ENCODE measurements at places on chromosomes 1 and 21.

DNA sequence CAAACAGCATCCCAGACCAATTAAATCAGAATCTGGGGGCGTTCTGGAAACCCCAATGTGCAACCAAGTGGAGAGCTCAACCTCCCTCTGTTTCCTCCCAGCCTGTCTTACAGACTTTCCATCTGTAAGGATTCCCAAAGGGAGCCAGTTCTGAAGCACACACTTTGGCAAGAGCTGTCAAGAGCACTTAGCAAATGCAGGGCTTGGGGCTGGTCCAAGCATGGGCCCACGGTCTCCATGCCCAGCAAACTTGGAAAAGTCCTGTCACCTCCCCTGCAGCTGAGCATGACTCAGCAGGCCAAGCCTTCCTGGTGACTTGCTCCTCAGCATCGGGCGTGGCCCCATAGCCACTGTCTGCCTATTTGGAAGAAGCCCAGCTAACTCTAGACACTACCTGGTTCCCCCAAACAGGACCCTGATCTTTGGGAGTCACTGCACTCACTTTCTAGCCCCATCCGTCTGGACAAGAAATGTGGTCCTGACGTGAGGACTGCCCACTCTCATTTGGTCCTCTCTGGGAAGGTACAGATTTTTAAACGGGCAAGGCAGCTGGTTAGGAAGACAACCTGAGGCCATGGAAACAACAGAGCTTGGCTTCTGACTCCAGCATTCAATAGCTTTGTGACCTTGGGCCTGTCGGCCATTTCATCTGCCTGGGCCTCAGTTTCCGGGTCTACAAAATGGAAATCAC is 16.9 kb downstream of the SLC2A1 start:
- DNase-seq, result peak; percentile 88

- no peak for DNase-seq
These were observed 100.9 kb downstream of the RIPK4 start for GRCh38 chr21:41665766-41666595.

DNA sequence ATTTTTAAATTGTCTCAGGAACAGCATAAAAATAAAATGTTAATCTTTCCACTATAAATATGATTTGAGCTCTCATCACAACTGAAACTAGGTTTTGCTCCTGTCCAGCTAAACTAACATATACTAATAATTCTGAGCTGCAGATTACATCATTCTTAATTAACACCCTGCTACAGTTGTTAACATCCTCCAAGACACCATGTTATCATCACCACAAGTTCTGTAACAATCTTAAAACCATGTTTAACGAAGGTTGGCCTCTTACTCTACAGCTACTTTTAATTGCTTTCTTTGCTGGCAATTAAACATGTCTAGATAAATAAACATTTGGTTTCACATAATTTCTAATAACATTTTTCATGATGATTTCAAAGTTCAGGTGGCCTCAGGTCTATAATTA is 240.9 kb downstream of the FAF1 start:
- no peak for DNase-seq

GRCh38 chr1:55215194-55216021 is at the start of gene USP24:
USP24 (minus strand) TSS chr1:55215364; CDS start chr1:55215113, 251 bp downstream.
- peak; percentile 24 for DNase-seq

GRCh38 chr21:42636520-42637266 is 16.7 kb upstream of the PDE9A start:
- DNase-seq, result peak; percentile 48

- DNase-seq, result no peak
These were observed 349.9 kb downstream of the COL11A1 start for GRCh38 chr1:102758418-102758817.

- DNase-seq, result no peak
These were observed 722.2 kb downstream of the MATN1 start for GRCh38 chr1:30001011-30001731.

DNA sequence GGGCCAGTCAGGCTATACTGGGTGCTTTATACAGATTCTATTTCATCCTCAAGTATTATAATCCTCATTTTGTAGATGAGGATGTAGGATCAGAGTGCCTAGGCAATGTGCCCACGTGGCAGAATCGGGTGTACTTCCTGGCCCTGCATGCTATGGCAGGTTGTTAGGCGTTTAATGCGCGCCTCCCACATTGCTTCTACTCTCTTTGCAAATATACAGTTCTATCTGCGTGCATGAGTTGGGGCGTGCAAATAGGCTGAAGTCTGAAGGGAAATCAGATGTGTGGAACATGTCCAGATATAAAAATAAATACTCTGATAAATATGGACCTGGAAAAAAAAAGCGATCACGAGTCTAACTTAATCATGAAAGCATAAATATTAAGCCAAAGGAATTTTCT is 194.7 kb upstream of the FMN2 start:
- DNase-seq, result no peak

DNA sequence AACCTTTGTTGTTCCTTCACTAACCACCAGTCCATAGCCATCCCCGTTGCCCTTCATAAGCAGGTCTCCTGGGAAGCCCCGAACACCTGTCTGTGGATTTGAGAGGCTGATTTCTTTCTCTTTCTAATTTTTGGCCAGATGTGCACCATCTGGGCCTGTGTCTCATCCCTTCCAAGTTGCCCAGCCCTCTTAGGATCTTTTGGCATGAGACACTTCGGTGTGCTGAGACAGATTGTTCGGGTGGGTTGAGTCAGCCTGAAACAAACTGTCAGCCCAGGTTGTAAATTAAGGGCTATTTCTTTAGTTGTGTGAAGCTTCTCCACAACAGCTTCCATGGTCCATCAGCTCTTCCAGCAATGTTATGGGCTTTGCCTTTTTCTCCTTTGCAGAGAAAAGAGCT is 1.4 kb upstream of the DNAJC11 start:
- DNase-seq, result no peak

DNA sequence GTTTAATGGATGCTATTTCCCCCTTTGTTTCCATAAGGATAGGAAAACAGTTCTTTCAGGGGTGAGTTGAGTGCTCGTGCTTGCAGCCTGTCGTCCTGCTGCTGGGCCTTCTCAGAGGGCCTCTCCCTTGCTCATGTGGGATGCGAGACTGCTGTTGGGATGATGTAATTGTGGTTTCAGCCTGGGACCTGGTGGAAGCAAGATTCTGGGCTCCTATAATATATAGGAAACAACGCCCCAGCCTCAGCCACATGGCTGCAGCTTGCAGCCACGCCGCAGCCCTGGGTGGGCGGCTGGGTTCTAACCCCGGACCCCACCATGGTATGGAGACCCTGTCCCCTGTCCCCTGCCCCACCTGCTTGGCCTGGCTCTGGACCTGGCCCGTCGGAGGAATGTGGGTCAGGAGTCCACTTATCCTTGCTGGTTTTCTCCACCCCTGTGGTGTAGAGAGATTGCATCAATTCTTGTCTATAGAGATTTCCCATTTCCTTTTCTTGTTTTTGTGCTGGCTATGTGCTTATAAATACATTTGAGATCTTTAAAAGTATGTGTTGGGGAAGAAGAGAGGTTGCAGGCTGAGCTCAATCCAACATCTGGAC is 357.8 kb downstream of the SIPA1L2 start:
- no peak for DNase-seq

DNA sequence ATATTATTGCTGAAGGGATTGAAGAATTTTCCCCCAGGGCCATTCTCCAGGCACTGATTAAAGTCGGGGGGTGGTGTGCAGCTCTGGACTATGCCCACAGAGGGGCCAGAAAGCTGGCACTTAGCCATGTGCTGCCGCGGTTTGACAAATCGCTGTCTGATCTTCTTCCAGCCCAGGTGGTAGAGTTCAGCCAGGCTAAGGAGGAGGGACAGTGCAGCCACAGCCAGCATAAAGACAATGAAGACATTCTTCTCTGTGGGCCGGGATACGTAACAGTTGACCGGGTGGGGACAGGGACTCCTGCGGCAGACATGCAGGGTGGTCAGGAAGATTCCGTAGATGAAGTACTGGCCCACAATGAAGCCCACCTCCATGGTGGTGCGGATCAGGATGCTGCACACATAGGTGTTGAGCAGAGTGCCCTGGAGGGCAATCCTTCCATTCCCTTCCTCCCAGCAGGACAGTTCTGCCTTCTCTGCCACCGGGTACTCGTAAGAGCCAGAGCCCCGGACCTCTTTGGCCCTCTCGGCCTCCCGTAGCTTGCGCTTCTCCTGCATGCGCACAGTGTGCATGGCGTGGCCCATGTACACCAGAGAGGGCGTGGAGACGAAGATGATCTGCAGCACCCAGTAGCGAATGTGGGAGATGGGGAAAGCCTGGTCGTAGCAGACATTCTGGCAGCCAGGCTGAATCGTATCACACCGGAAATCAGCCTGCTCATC is 1.9 kb downstream of the GJA5 start:
- DNase-seq, result no peak

- no peak for DNase-seq
These were observed 14.8 kb upstream of the WASF2 start for GRCh38 chr1:27504588-27505419.

DNA sequence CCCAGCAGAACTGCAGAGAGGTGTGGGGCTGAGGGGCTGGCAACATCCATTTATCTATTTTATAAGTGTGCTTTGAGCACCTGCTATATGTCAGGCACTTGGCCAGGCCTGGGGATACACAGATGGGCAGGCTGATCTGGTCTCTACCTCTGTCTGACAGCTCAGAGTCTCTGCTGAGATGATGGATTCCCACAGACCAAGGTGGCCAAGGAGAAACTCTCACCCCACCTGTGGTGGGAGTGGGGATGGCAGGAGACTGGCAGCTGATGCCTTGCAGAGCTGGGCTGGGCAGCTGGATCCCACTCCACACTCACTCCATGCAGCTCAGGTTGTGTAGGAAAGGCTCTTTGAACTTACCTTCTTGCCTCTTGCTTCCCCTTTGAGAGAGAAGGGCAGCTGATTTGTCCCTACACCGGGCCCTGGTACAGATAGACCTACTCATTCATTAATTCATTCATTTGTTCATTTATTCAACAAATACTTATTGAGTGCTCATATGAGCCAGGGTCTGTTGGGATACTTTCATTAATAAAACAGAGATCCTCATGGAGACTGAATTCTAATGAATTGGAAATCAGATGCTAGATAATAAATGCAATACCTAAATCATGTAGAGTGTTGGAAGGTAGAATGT is 9.0 kb downstream of the ADORA1 start:
- no peak for DNase-seq

DNA sequence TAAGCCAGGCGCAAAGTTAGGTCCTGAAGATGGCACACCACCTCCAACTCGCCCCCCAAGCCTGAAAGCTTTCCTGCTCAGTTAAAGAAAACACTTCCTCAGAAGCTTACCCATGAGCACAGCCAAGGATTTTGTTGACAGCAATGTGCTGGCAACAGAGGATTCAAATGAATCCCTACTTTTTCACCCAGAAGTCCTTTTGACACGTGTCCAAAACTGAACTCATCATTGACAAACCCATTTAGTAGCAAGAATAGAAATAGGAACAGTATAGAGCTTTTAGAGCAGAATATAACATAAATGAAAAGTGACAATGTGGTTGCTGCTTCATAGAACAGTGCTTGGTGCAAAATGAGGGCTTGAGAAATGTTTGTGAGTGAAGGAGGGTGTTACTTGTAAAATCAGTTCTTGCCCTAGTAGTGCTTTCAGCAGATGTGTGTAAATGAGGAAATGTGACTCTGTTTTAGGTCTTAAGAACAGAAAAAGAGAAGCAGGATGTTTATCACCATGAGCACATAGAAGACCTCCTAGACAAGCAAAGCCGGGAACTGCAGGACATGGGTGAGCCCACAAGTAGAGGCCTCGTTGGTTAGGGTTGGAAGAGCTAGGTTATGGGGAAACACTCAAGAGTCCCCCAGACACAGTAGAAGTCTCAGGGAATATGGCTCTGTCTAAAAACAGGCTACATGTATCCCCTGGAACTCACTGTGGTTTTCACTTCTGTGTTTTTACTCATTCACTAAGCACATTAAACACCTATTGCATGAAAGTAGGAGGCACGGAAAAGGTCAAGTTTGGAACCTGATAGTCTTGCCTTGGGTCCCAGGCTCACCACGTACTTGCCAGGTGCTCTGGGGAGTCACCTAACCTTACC is 48.6 kb upstream of the TMEM125 start:
- DNase-seq, result no peak

DNA sequence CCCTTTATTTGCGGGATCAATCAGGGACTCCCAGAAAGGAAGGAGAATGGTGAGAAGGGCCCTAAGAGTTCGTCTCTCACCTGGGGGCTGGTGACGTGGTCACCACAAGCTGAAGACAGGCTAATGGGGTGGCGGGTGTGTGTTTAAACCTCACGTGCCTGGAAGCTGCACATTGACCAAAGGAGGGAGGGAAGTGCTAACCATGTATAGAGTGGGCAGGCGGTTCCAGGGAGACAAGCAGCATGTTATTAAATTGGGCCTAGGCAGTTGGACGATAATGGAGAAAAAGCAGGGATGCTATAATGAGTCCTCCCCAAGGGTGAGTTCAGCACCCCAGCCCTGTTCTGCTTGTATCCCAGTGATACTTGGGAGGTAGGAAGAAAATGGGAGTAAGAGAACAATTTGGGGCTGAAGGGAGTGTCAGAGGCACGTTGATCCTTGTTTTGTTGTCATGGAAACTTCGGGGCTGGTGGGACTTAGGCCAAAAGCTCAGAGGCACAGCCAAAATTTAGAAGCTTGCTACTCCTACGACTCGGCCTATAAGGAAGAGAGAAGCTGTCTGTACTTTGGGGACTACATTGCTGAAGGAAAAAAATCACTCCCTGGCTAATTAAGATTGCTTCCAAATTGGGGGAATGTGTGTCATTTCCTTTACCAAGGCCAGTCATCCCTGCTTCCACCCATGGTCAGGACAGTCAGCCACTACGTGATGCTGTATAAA is 33.2 kb upstream of the EPHA8 start:
- peak; percentile 33 for DNase-seq

DNA sequence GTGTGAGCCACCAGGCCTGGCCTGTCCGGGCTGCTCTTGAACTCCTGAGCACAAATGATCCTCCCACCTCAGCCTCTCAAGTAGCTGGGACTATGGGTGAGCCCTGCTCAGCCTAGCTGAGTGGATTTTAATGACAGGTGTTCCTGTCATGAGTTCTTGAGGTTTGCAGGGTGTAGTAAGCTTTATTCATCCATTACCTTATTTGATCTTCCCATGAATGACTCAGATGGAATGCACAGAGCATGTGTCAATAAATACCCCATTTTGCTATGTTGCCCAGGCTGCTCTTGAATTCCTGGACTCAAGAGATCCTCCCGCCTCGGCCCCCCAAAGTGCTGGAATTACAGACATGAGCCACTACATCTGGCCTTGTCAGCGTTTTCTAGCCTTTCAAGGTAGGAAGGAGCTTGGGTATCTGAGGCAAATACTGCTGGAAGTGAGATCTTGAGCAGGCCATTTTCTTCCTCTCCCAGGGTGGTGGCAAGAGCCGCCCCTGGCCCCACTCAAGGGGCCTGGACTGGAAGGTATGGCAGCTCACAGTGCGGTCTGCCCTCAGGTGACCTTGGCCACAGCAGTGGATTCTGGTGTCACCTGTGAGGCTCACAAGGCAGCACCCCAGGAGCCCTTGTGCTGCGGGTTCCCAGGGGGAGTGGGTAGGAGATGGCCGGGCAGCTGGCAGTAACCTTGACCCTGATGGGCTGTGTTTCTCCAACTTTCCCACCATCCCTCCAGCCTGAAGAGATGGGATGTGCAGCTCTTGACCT is 20.0 kb downstream of the PIK3CD start:
- DNase-seq, result no peak
